ENCODE measurements at places on chromosomes 7 and 10. TPM values are rescaled to one million over a fixed set of nuclear protein-coding genes. Genes with fewer than 3 reads are reported as not detected.

Gene OR2A7
- 6.2 TPM for total RNA-seq

DNA sequence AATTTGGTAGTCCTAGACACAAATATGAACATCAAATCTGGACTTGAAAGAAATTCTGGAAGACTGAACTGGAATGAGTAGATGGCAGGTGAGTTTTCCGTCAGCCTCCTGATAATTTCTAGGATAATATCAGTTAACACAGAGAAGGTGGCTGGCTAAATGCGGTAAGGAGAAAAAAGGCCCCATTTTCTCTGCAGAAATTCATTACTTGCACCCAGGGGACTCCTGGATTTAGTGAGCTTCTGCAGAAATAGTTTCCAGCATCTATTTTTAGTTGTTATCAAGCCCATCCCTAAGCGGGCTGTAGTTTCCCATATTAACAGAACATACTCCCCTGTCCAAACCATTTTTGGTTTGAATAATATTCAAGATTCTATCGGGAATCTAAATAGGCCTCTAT, 181.9 kb upstream of the TCERG1L start:
- H3K4me1 ChIP-seq: no peaks in the 10 kb centered on the region
- H3K36me3 ChIP-seq: no peaks in the 10 kb centered on the region
- H3K27ac ChIP-seq: no peak overlapping the region
- no peak for DNase-seq
- no peaks in the 10 kb centered on the region for H3K27me3 ChIP-seq

Gene VENTX
- not detected for total RNA-seq

DNA sequence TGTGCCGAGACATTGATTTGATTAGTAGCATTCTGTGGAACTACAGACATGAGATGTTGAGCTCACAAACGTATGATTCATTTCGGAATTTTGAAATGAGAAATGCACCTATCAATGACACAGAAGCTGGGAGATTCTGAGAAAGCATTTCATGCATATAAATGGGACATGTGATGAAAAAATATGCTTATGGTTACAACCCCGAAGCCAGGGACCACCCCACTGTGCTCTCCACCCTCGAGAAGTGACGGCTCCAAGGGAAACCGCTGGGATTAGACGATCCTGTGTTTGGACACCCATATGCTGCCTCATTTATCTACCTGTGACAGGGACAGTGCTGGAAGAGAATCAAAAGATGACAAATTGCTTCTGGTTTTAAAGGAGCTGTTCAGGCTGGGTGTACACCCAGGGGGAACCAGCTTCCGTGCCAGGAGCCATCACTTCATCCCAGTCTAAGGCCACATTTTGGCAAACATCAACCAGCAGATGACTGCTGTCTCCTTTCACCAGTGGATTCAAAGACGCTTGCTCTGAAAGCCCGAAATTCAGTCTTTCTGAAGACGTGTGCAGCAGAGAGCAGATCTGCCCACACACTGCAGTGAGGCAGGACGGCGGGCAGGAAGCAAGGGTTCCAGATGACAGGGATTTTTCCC, 109.9 kb downstream of the ATXN7L1 start:
- H3K27ac ChIP-seq: no peak overlapping the region
- no peaks in the 10 kb centered on the region for H3K27me3 ChIP-seq
- DNase-seq: no peak
- no peaks in the 10 kb centered on the region for H3K4me1 ChIP-seq
- H3K4me3 ChIP-seq: no peak overlapping the region

- H3K27me3 ChIP-seq: no peaks in the 10 kb centered on the region
- H3K36me3 ChIP-seq: no peaks in the 10 kb centered on the region
- DNase-seq: no peak
- H3K4me3 ChIP-seq: no peak overlapping the region
Measured at GRCh38 chr7:28076423-28077200, 104.0 kb downstream of the JAZF1 start.

Gene FRMPD2
- total RNA-seq: 0.52 TPM

DNA sequence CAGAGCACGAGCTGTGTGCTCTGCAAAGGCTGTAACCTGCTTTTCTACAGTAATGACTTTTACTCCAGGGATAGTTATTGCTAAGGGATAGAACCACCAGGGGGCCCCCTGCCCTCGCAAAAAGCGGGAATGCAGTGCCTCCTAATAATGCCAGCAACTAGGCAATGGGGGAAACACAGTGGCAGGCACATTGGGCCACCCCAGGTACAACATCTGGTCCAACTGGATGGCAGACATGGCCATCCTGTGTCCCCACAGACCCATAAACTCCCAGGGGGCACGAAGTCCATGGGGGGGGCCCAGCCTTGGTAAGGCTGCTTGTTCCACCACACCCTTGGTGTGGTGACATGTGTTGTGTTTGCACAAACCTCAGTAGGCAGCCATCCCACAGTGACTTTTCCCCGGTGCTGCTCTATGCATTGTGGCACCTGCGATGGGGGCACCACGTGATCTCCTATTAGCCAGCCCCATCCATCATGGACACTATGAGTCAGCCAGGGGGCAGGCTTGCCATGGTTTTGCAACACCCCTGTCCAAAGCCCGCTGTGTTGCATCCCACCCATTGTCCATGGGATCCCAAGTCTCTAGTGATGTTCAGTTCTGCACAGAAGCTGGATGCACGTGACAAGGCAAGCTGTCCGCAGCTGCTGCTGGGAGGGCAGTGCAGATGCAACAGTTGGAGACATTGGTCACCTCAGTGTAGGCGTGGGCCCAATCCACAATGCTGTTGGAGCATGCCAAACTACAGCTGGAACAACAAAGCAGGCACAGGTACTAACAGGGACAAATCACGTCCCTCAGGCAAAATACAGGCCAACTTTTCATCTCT, 84.0 kb downstream of the ANLN start:
- no peaks in the 10 kb centered on the region for H3K36me3 ChIP-seq
- peak; percentile 44 for DNase-seq
- H3K27me3 ChIP-seq: no peaks in the 10 kb centered on the region
- no peak overlapping the region for H3K27ac ChIP-seq
- H3K4me1 ChIP-seq: no peaks in the 10 kb centered on the region

GRCh38 chr7:149729983-149730801, 43.2 kb downstream of the ZNF467 start:
- H3K27me3 ChIP-seq: no peaks in the 10 kb centered on the region
- H3K27ac ChIP-seq: no peak overlapping the region
- no peak overlapping the region for H3K4me3 ChIP-seq
- no peak for DNase-seq
- H3K4me1 ChIP-seq: no peaks in the 10 kb centered on the region

Gene DNAJC30
- total RNA-seq: 3.0 TPM

GRCh38 chr10:44013981-44014380, 365.3 kb upstream of the ZNF32 start:
- H3K4me3 ChIP-seq: no peak overlapping the region
- DNase-seq: no peak
- H3K27me3 ChIP-seq: no peaks in the 10 kb centered on the region

DNA sequence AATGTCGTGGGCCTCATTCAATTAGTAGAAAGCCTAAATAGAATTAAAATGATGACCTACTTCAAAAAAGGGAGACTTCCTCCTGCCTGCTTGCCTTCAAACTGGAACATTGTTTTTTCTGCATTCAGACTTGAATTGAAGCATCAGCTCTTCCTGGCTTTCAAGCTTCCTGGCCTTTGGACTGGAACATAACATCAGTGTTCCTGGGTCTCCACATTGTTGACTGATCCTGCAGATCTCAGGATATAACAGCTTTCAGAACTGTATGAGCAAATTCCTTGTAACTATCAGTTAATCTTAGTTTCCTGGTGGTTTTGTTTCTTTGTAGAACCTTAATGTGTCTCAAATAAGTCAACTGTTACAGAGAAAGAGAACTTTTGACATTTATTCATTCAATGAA, 18.6 kb downstream of the MAGI2 start:
- peak overlapping the region; percentile 10 for H3K27ac ChIP-seq
- no peaks in the 10 kb centered on the region for H3K4me1 ChIP-seq
- H3K27me3 ChIP-seq: no peaks in the 10 kb centered on the region
- H3K4me3 ChIP-seq: no peak overlapping the region

Gene CYP26C1
- total RNA-seq: not detected

Gene SSBP1
- 153 TPM for total RNA-seq

DNA sequence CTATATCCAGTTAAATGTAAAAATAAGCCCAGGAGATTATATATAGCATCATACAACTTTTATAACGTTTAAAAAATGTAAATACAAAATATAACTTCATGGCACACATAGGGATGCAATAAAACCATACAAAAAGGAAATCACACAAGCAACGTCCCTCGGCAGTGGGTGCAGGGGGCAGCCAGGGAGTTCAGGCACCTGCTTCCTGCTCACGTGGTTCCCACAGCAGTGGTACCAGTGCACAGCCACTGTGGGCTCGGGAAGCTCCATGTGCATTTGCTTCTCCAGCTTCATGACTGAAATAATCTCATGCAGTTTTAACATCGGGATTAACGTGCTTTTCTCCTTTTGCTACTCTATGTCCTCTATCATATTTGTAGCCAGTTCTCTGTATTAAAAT, 255.5 kb upstream of the CXCL12 start:
- H3K4me3 ChIP-seq: no peak overlapping the region
- H3K27me3 ChIP-seq: no peaks in the 10 kb centered on the region
- DNase-seq: no peak
- H3K4me1 ChIP-seq: no peaks in the 10 kb centered on the region
- no peaks in the 10 kb centered on the region for H3K36me3 ChIP-seq
- H3K27ac ChIP-seq: no peak overlapping the region

- no peaks in the 10 kb centered on the region for H3K36me3 ChIP-seq
- no peak overlapping the region for H3K27ac ChIP-seq
- peaks cover 7% of the 10 kb centered on the region for H3K27me3 ChIP-seq
Measured at GRCh38 chr10:22294694-22295093, 21.5 kb upstream of the COMMD3 start.

- H3K36me3 ChIP-seq: no peaks in the 10 kb centered on the region
- H3K27me3 ChIP-seq: no peaks in the 10 kb centered on the region
- no peak for DNase-seq
- no peak overlapping the region for H3K27ac ChIP-seq
Measured at GRCh38 chr10:80946073-80946472, 408.4 kb downstream of the SH2D4B start.

- no peaks in the 10 kb centered on the region for H3K36me3 ChIP-seq
- H3K4me3 ChIP-seq: no peak overlapping the region
- H3K27ac ChIP-seq: no peak overlapping the region
- DNase-seq: no peak
Measured at GRCh38 chr7:82615527-82615926, 171.9 kb upstream of the CACNA2D1 start.

- no peaks in the 10 kb centered on the region for H3K36me3 ChIP-seq
- H3K4me3 ChIP-seq: peak overlapping the region; percentile 23
- H3K27ac ChIP-seq: no peak overlapping the region
- H3K27me3 ChIP-seq: peaks cover 58% of the 10 kb centered on the region
Measured at GRCh38 chr10:117241541-117242462, 888 bp downstream of the SLC18A2 start.

All from hepatocyte (in vitro differentiated cells).